SHP77 treated with DMSO at 0.1 percent for 48 hours (cell line): ENCODE measurements at places on chromosomes 1 and 21.
A peak's percentile ranks its signal among the peaks of the same experiment; 100 is the strongest.

- DNase-seq: no peak
Measured at GRCh38 chr1:3014050-3014440, 7.2 kb upstream of the ACTRT2 start.

GRCh38 chr1:115665319-115666096, 23.7 kb downstream of the VANGL1 start:
- DNase-seq: no peak

DNA sequence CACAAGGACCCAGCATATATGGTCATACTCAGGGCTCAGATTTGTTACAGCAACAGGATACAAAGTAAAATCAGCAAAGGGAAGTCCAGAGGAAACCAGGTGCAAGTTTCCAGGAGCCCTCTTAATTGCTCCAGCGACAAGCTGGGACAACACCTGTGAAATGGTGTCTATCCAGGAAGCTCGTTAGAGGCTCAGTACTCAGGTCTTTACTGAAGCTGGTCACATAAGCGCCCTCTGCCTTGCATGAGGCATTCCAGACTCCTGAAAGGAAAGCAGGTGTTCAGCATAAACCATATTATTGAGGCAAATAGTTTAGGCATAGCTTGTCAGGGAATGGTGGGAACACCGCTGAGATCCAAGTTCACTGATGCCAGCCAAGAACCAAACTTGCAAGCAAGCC, 231.0 kb downstream of the SLC35F3 start:
- DNase-seq: no peak

GRCh38 chr21:39118061-39118460, 65.2 kb downstream of the PSMG1 start:
- DNase-seq: no peak

DNA sequence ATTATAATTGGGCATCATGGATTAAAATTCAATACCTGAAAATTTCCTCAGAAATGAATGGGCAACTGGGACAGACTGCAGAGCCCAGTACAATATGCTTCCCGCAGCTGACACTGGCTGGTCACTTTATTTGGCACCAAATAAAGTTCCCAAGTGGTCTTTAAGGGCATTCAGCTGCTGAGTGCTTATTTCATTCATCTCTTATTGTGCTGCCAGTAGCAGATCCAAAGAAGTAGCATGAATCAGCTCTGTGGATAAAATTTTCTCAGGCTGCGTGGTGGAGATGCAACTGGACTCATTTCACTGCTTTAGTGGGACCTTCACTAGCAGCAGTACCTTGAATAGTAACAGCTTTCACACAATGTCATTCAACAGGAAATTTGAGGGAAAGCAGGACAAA, 226.3 kb upstream of the ADGRL2 start:
- DNase-seq: no peak

GRCh38 chr1:64474665-64475439, 4.9 kb downstream of the CACHD1 start:
- no peak for DNase-seq

- DNase-seq: no peak
Measured at GRCh38 chr21:42657676-42658319, 4.4 kb downstream of the PDE9A start.

DNA sequence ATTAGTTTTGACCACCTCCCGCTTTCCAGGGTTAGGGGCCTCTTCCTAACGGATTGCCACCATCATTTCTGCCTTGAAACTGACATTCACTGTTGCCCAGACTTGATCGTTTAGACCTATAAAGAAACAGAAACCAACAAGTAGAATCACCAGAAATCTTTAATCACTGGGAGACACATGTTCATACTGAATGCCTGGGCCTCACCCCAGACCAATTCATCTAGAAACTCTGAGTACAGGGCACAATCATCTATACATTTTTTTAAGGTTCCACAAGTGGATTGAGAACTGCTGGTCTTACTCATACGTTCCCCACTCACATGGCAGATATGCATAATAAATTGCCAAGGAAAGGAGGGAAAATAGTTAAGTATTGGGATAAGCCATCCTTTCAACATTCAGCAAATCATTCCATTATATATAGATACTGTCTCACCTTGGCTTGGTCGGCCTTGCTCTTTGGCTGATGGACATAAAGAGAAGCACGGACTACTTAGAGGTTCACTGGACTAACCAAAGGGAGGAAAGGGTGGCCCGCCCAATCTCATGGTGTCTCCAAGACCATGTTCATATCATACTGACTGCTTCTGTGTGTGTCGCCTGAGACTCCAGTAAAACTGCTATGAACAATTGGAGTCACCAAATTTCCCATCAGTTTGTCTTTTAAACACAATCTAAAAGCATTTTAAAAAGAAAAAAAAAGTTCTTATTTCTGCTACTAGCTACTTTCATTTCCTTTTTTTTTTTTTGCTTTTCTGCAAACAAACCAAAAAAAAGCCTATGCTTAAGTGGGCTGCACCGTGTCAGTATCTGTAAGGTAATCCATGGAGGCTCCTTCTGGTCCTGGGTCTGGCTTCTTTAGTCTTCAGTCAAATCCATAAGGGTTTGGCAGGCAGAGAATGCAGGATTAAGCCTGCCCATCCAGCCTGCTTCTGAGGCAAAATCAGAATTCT, 9.4 kb upstream of the TARBP1 start:
- DNase-seq: no peak

GRCh38 chr1:151326619-151327222, 495 bp downstream of the PI4KB start:
- no peak for DNase-seq

- peak; percentile 84 for DNase-seq
Measured at GRCh38 chr1:151060007-151060656, at the start of gene MLLT11. MLLT11 (plus strand) TSS chr1:151060397; CDS start chr1:151067225, 6,828 bp downstream.

GRCh38 chr1:88210103-88210787, 473.8 kb upstream of the PKN2 start:
- no peak for DNase-seq

DNA sequence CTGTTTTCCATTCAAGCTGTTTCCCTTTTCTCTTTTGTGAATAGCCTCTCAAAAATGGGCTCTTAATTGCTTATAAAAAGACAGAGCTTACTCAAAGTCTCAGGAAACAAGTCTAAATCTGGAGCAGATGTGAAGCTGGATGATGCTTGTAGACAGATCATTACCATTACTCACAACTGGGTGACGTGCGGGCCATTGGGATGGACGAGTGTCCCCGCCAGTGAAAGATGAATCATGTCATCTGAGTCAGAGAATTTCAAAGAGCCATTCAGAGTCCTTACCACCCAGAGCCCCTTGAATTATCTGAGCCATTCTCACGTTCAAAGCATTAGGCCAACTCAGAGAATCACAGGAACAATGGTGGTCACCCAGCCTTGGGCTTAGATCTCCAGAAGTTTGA, 134.6 kb downstream of the HUNK start:
- DNase-seq: no peak

- DNase-seq: no peak
Measured at GRCh38 chr1:207882692-207883091, 28.2 kb downstream of the CD34 start.

DNA sequence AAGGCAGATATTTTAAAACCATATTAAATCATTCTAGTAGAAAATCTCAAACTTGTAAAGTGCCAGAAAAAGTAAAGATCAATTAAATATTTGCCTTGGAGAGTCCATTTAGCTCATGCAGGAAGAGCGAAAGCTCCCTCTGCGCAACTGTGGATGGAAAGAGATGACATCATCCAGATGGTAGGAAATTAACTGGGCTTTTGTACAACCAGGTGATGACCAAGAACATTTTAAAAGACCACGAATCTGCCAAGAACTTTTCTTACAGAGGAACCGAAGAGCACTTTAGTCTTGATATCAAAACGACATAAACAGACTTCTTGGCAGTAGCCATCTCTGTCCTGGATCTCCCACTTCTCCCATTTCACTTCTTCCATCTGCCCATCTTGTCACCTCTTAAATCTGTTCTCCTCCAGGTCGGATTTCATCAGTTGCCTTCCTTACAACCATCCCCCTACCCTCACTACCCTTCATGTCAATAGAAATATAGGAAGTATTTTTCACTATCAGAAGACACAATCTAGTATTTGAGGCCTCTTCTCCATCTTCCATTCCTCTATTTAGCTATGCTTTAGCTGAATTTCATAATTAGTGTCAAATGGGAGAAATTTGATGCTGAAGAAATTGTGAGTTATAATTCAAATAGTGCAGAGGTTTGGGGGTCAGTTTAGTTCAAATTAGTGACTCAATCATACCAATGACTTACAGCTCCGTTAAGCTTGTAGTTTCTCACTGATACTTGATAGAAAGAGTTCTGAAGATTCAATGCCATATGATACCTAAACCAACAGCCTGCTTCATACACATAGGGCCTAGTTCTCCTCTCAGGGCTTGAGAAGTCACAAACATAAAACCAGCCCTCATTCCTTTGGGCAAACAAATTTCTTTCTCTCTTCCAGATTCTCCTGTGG, 22.0 kb upstream of the DNASE2B start:
- DNase-seq: no peak

DNA sequence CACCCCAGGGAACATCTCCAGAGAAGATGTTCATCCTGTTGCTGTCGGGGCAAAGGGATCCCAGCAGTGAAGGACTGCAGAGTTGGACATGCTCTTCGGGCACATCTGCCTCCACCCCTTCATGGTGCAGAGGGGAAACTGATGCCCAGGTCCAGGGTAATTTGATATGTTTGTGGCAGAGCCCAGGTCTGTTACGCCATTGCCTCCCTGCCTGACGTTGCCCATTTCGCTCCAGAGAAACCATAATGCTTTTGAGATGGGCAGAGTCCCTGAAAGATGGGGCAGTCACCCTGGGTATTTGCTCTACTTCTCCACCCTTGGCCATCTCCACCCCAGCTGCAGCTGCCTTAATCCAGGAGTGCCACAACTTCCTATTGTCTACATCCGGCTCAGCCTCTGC, 290.4 kb upstream of the POU3F1 start:
- no peak for DNase-seq

DNA sequence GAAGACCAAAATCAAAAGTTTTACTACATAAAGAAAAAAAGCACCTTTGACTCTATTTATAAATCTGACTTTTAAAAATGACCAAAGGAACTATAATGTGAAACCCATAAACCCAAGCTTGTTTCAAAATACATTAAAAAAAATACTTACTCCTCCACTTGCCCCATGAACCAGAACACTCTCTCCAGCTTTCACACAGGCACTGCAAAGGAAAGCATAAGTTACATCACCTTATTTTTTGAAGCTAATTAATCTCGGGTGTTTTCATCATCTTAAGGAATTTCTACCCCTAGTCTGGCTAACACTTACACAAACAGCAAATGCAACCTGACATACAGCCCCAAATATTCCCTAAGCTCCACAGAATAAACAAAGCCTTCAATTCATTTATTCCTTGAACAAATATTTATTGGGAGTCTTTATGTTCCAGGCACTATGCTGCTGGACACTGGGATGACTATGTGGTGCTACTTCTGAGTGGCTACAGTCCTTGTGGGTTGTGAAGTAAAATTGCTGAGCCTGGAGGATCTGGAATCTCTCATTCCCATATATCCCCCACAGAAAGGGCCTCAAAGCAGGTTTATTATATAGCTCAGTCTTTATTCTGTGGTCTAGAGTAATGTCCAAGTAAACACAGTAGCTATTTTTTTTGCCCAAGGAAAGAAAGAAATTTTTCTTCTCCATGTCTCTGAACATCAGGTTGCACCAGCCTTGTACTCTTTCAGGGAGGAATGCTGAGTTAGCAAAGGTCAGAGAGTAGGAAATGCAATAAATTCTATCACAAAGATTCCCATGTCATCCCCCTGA, 18.2 kb downstream of the CRYZ start:
- no peak for DNase-seq

DNA sequence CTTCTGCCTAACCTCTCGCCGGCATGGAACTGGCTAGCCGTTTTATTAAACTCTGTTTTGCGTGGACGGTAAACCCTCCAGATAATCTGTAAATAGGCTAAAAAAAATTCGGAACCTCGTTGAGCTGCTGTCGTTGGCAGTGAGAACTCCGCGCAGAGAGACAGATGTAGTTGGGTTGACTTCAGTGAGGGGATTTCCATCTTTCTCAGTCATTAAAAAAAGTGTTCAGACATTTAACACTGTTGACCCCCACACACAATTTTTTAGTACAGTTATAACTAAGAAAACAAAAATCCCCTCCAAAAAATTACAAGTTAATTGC, 464 bp downstream of the PARK7 start:
- DNase-seq: no peak

DNA sequence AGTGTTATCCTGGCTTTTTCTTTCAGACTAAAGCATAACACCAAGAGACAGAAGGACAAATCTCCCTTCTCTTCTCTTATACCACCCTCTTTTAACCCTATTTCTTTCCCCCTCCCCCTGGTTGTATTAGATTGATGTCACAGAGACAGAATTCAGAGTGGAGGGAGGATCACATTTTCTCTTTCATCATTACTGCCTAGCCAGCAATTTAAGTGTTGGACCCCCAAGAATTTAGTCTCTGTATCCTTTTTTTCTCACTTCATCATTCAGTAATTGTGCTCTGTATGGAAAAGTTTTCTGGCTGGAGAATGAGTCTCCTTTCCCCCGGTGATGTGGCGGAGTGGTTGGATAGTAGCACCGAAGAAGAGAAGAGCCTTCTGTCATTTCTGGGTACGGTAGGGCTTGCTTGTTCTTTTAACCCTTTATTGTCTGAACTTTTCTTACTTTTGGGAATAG, 124.8 kb downstream of the CLEC20A start:
- DNase-seq: no peak

- no peak for DNase-seq
Measured at GRCh38 chr1:226748306-226748705, 9.2 kb upstream of the ITPKB start.

DNA sequence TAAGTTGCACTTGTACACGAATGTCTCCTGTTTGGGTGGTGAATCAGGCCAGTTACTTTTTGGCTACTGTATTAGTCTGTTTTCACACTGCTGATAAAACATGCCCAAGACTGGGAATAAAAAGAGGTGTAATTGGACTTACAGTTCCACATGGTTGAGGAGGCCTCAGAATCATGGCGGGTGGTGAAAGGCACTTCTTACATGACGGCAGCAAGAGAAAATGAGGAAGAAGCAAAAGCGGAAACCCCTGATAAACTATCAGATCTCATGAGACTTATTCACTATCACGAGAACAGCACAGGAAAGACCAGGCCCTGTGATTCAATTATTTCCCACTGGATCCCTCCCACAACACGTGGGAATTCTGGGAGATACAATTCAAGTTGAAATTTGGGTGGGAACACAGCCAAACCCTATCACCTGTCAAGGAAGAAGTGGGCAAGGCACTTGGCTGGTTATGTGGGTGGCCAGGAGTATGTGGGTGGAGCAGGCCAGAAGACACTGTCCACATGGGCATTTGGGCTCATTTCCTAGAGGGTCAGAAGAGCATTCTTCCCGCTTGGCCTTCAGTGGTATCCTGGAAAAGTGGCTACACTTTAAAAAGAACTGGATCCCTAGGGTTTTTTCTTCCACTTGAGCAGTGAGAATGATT, 228.8 kb downstream of the HHAT start:
- no peak for DNase-seq

DNA sequence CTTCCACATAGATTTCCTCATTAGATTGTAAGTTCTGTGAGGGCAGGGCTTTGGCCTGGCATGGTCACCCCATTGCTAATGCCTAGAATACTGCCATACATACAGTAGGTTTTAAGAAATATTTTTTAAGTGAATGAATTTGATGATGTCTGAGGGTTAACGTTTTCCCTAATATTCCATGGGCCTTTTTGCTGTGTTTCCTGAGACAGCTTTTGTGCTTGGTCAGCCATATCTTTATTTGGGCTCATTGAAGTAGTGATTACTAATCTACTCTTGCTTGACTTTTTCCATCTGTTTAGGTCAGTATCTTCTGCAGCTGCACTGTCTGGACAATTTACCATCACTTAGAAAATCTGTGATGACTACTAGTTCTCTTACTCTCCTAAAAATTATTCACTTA, 3.5 kb downstream of the CDC42 start:
- no peak for DNase-seq
